ENCODE measurements at places on chromosomes 7 and 10.

DNA sequence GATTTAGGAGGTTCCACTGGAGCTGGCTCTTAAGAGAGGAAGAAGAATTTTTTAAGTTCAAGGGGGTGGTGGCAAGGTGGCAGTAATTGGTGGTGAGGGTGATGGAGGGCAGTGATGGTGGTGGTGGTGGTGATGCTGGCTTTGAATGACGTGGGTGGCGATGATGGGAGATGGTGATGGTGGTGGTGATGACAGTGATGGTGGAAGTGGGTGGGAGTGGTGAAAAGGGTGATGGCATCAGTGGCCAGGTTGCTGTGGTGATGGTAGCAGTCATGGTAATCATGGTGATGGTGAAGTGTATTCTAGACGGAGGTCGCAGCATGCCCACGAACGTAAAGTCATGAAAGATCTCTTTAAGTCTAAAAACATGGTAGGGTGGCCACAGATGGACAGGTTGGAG, 197.3 kb downstream of the PTEN start:
- no peak for DNase-seq

DNA sequence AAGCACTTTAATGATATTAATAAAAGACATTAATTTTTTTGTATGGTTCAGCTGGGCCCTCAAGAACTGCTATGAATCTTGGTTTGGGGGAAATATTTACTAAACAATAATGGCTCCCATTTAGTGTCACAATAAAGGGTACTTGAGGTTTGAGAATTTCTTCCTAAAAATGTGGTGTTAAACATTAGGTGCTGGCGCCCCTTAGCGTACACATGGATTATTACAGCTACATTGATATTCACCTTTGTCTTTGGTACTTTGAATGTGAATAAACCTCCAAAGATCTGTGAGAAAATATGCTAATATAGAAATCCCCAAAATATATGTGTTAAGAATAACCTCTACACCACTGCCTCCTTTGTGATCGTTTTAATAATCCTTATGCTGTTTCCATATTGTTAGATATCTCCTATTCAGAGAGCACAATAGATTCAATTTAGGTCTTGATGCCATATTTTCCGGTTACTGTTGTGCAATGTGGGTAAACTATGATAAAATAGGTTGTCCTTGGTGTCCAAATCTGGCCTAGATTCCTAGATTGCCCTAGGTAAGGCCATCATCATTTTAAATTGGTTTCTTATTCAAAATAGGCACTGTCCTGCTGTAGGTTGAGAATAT, 161.8 kb upstream of the CACNA2D1 start:
- DNase-seq: no peak

DNA sequence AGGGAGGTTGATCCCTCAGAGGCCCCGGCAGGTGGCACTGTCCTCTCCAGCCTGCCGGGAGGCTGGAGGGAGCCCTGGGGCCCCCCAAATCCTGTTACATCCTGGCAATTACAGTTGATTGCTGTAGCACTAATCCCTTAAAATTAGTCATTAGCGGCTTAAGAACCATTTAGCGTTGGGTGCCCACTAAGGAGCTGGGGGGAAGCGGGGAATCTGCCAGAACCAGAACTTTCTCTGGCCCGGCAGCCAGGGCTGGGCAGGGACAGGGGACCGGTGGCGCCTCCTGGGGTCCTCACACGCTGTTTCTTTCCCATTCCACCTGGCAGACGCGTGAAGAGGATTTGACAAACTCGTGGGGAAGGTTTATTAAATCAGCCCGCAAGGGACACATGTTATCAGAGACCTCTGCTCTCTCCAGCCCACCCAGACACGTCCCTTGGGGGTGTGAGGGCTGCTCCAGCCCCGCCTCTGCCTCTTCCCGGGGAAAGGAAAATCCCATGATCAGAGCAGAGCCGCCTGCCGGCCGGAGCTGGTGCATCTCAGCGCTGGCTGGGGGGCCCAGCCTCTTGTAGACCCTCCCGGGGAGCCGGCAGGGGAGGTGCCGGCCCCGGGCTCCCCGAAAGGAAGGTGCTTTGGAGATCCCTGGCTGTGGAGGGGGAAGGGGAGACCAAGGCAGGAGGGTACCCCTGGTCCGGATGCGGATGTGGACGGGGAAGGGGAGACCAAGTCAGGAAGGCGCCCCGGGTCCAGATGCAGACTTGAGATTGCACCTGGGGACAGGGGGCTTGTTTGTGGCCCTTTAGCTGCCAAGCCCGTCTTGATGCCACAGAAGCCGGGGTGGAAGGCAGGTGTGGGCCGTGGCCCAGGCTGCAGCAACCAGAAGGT, 142.7 kb downstream of the ELFN1 start:
- DNase-seq: peak; percentile 50

DNA sequence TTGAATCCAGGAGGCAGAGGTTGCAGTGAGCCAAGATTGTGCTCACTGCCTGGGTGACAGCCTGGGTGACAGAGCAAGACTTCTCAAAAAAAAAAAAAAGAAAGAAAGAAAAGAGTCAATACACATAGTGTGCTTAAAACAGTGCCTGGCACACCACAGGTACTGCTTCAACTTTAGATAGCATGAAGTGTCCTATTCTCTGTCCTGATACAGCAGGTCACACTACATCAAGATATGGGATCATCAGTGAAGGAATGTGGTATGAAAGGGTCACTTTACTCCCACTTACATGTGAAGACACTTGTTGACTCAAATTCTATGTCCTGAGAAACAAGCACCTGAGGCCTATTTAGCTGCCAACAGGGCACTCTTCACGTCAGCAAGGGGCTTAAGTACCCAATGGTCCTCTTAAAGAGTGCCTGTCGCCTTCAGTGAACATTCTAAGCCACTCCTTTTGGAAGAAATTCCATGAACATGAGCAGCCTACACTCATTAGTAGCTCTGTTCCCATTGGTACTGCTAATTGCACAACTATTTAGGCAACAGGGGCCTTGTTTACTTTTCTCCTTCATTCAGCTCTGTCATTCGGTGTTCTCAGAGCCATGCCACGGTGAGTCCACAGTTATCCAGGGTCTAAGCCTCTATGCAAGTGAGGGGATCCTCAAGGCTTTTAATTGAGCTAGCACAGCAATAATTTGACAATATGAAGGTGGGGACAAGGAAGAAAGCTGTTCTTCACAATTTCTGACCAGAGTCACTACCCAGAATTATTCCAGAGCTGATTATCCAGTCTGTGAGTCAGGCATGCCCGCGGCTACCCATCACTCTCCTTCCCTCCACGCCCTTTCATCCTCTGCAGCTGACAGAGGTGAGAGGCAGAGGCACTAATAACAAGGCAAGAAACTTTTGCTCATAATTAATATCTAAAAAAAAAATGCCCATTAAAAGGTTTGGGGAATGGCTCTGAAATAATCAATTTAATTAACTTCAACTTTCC, 56.6 kb upstream of the PTN start:
- no peak for DNase-seq

DNA sequence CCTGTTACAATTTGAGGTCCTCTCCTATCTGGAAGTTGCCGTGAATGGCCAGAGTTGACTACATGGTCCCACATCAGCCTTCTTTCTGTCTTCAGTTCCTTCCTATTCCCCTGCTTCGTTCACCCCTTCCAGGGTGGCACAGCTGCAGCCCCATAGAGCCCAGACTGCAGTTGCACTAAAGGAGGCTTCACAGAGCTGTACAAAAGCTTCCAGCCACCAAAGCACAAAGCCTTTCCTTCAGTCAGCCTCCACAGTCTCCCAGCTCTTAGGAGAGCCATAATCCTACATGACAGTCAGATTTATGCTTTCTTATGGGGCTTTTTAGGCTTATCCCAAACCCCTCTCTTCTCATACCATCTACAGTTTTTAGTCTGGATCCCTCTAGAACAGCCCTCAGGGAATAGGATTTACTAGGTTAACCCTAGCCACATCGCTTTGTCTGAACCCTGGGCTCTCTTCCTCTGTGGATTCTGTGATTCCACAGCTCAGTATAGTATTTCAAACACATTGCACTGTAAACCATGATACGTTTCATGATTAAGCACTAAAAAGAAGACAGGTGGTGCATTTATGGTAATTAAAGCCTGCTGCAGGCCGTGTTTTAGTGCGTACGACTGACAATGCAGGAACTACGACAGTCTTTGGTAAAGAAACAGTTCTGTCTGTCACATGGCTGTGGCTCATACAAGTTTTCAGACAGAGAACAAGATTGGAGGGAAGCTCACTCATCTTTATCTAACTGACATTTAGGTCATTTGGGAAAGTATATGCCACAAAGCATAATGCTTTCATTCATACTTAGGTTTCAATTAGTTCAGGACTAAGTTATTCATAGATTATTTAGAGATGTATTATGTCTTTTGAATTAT, 208.3 kb upstream of the KMT2E start:
- no peak for DNase-seq

DNA sequence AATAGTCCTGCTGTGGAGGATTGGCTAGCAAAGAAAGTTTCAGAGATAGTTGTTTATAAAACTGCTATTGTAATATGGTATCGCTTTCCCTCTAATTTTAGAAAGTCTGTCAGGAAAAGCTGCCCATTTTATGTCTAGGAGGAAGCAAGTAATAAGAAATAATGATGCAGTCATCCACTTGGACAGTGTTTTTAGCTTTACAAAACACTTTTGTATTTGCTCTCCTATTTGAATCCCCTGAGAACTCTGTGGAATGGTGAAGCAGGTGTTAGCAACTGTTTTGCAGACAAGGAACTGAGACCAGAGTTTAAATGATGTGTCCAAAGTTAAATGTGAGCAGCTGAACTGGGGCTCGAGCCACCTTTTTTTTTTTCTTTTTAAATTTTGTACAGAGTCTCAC, 455.8 kb downstream of the XPNPEP1 start:
- no peak for DNase-seq

GRCh38 chr7:102806613-102807012, 57.8 kb downstream of the FAM185A start:
- no peak for DNase-seq

GRCh38 chr7:155930527-155930926, 118.3 kb upstream of the SHH start:
- DNase-seq: no peak

- no peak for DNase-seq
Observed at GRCh38 chr10:131569851-131570715, 258.6 kb upstream of the TCERG1L start.

DNA sequence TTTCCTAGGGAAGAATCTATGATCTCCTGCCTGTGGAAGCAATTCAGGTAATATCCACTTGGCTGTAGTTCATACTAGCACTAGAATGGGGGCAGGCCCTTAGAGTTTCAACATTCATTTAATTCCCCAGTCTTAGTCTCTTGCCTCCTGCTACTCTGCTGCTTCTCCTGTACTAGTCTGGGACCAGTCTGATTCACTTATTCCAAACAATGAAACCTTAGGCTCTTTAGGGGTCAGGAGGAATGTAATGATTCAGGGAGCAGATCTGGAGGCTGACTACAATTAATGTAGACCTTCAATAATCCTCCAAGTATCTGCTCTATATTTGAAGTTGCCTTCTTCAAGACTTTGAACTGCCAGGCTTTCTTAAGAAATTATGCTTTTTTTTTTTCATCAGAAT, 101.8 kb downstream of the GNAT3 start:
- no peak for DNase-seq

GRCh38 chr10:80596391-80597257, 58.9 kb downstream of the SH2D4B start:
- DNase-seq: no peak

DNA sequence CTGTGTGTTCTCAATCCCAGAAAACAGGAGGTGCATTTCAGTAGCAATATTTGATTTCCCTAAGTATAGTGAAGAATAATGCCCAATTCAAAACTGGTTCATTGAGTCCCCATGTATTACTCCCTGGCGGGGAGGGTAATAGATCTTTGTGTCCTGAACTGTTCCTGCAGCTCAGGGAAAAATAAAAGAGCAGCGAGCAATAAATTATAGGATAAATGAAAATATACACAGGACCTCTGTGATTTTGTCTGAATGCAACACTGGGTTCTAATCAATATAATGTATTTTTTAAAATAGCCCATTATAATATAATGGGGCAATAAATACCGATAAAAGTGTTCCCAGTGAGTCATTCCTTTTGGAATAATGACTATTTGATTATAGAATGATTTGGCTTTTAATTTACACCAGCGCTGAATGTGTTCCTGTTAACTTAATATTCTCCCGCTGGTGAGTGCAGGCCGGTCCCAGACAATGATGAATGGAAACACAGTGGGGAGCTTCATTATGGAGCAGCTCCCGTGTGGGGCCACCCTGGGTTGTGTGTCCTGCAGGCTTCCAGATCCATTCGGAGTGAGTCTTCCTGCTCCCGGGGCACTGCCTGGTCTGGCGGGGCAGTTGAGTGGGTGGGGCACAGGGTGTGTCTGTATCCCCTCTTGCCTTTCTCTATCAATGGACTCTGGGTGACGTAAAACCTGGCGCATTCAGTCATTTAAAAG, 263.1 kb downstream of the ACTR3B start:
- no peak for DNase-seq

DNA sequence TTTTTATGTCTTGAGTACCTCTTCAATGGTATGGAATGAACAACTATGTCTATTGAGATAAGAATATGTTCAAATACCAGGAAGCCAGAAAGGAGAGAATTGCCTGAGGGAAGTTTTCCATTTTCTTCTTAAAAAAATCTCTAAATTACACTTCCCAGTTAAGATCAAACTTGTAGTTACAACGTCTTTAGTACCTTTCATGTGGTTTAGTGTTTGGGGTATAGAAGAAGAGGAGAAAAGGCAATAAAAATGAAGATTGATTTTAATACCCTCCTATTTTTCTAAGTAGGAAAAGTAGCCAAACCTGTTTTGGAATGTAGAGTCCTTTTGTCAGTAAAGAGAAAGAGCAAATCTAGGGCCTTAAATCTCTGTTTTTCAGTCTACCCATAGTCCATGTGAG, 470.0 kb upstream of the SEMA3A start:
- no peak for DNase-seq

- DNase-seq: no peak
Observed at GRCh38 chr7:25454020-25454419, 225.7 kb upstream of the NPVF start.

DNA sequence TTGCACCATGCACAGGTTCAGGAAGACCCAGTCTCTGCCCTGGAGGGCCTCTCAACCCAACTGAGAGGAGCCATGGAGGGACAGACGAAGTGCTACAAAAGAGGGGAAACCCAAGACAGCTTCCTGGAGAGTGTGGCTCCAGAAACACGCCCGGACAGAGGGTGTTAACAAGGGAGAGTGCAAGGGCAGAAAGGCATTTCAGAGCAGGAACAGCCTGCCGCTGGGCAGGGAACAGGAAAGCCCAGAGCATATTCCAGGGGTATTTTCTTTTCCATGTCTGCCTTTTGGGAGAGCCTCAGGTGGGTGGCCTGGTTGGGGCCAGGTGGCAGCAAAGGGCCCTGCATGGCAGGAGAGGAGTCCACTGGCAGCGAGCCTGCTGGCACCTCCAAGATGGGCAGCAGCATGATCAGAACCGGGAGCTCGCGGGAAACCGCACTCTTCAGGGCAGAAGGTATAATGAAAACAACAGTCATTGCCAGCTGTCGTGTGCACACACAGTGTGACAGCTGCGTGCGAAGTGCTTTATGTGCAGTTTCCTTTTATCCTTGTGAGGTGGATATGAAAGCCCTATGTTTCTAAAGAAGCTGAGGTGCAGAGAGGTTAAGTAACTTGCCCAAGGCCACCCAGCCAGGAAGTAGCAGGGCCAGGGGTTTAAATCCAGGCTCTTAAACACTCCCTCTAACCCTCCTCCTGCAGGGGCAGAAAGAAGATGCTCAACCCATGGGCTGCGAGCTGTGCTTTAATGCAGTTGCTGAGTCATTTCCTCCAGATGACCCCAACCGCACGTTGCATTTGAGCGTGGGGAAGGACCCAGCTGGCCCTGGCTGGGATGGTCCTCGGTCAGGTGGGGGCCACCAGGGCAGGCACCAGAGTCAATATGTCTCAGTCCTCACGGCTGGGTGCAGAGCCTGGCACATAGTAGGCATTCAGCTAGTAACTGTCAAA, 128.6 kb downstream of the OAT start:
- peak; percentile 41 for DNase-seq

- DNase-seq: no peak
Observed at GRCh38 chr10:44879531-44879899, 31.6 kb upstream of the TMEM72 start.
